Activated T-cell treated with anti-CD3 and anti-CD28 coated beads, Interleukin-2, amount 50 U/mL, for 72 hours (primary cell): ENCODE measurements at places on chromosomes 6 and 20. TPM values are rescaled to one million over a fixed set of nuclear protein-coding genes. Genes with fewer than 3 reads are reported as not detected.

The CHRNA4 gene
- not detected for total RNA-seq

The CST3 gene
- total RNA-seq, result 0.22 TPM

The PLG gene
- 0.49 TPM for total RNA-seq

The TNFRSF6B gene
- 1.2 TPM for total RNA-seq

The PRICKLE4 gene
- not detected for total RNA-seq

The TFAP2A gene
- 0.35 TPM for total RNA-seq

The TBC1D32 gene
- 7.4 TPM for total RNA-seq

The TP53INP2 gene
- total RNA-seq, result 9.9 TPM

The CASS4 gene
- total RNA-seq, result 6.9 TPM

The TMEM170B gene
- 1.0 TPM for total RNA-seq

The CRISP3 gene
- not detected for total RNA-seq

The TCP11 gene
- total RNA-seq, result not detected

The ZNF292 gene
- 68.0 TPM for total RNA-seq

The MLIP gene
- not detected for total RNA-seq

The CLPSL2 gene
- total RNA-seq, result not detected

The FAM217A gene
- total RNA-seq, result not detected

The MYB gene
- total RNA-seq, result 89.6 TPM

The TREM1 gene
- total RNA-seq, result 1.5 TPM

The LPA gene
- total RNA-seq, result not detected

The GRM1 gene
- total RNA-seq, result not detected

The KCNS1 gene
- total RNA-seq, result 0.23 TPM

The DEFB124 gene
- total RNA-seq, result not detected

The DEFB132 gene
- total RNA-seq, result not detected

The MYMX gene
- not detected for total RNA-seq

The PXDC1 gene
- 7.2 TPM for total RNA-seq

The FNDC11 gene
- total RNA-seq, result 0.74 TPM

The ABHD16B gene
- not detected for total RNA-seq

The C6orf58 gene
- total RNA-seq, result not detected

The DEF6 gene
- total RNA-seq, result 127 TPM

The ADGRF4 gene
- not detected for total RNA-seq

The HEY2 gene
- 0.12 TPM for total RNA-seq

The ELOVL2 gene
- total RNA-seq, result 0.07 TPM

The SPINT4 gene
- total RNA-seq, result not detected

The ATXN1 gene
- 65.1 TPM for total RNA-seq

The PI16 gene
- total RNA-seq, result 0.14 TPM

The HSPA12B gene
- total RNA-seq, result not detected

The COL9A1 gene
- not detected for total RNA-seq

The SLC17A1 gene
- 0.29 TPM for total RNA-seq

The OR2H2 gene
- not detected for total RNA-seq

The ZC2HC1B gene
- total RNA-seq, result not detected

The ID4 gene
- total RNA-seq, result not detected

The SLC35D3 gene
- total RNA-seq, result not detected

The PLA2G7 gene
- total RNA-seq, result not detected

The ZBTB46 gene
- 2.7 TPM for total RNA-seq

The F13A1 gene
- not detected for total RNA-seq

The GPR6 gene
- total RNA-seq, result not detected

The C20orf96 gene
- 6.4 TPM for total RNA-seq

The NHLRC1 gene
- 0.14 TPM for total RNA-seq

The EXOC2 gene
- 46.1 TPM for total RNA-seq

The CYP21A2 gene
- total RNA-seq, result 1.1 TPM

The SPATA25 gene
- total RNA-seq, result 0.46 TPM

The OPN5 gene
- total RNA-seq, result not detected

The HNF4A gene
- total RNA-seq, result not detected

The EPHA7 gene
- not detected for total RNA-seq

The SLC35F1 gene
- total RNA-seq, result 0.50 TPM
